CD8-positive, alpha-beta T cell (primary cell): ENCODE measurements at places on chromosomes 7 and 10.

DNA sequence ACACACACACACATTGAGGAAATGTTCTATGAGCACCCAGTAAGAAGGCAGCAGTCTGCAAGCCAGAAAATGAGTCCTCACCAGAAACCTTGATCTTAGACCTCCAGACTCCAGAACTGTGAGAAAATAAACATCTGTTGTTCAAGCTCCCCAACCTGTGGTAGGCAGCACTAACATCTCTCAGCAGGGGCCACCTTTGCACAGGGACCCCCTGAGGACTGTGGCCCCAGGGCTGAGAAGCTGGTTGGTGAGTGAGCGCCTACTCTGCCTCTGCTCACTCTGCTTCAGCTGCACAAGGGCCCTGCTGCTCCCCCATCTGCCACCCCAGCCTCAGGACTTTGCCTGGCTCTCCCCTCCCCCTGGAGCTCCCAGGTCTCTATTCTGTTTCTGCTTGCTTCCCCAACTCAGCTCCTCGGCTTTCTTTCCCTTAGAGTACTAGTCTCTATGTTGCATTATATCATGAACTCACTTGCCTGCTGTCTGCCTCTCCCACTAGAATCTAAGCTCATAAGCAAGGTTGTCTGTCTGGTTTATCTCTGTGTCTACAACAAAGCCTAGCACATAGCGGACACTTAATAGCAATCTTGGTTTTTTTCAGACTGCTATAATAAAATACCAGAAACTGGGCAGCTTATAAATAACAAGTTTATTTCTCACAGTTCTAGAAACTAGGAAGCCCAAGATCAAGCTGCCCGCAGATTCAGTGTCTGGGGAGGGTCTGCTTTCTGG lies 40.4 kb upstream of the PRLHR start:
- DNase-seq = no peak

DNA sequence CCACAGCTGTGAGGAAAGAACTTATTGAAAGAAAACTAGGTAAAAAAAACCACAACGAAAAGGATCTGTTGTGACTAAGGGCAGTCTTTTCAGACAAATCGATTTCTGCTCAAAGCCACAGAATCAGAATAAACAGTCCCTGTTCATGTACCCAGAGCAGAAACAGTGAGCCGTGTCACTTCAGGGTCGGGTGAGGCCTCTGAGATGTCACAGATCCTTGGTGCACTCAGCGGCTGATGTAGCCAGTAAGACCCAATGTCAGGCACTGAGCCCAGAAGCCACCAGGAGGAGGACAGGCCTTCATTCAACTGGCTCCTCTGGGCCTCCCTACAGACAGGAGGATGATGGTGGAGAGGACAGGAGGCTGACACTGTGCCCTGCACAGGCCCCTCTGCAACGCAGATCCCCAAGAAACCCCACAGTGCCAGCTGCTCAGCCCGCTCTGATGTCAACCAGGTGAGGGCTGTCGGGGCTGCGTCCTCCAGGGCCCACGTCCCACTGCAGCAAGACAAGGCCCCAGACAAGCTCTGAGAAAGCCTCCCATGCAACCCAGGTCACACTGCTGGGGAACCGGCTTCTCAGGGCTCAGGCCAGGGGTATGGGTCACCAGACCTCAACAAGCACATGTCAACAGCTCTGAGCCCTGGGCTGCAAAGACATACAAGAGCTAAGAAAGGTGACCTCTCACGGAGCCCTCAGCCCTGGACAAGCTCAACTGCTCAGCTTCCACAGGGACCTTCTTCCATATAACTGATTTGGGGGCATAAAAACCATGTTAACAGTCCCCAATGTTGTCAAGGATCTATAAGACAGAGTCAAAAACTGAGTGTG lies 190.6 kb downstream of the PARD3 start:
- DNase-seq = no peak

DNA sequence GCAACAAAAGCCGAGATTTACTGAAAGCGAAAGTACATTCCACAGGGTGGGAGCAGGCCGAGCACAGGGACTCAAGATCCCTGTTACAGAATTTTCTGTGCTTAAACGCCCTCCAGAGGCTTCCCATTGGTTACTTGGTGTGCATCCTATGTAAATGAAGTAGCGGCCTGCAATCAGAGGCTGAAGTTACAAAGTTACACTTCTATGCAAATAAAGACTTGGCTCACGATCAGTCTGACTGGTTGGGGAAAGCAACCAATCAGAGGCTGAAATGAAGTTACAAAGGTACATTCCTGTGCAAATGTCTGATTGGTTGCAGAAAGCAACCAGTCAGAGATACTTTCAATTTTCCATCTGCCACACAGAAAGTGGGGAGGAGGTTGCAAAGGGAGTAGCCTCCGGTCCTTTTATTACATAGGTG lies 4.1 kb downstream of the ACBD7 start:
- no peak for DNase-seq

- no peak for DNase-seq
Measured at GRCh38 chr7:158310924-158311666, 276.5 kb downstream of the PTPRN2 start.

DNA sequence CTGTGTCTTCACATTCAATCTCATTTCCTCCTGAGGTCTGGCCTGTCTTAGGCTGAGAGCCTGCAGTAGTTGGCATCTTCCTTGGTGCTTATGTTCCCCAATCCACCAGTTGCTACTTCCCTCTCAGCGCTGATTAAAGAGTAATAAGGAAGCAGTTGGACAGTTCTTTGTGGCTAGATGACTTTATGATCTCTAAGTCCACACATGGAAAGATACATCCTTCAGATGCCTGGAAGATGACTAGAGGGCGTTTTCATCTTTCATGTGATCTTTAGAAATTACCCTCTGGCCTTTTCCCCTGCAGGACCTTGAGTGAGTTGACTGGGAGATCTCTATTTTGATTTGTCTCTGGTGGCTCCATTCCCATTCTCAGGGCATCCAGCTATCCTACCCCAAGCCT lies 204.5 kb downstream of the GRM3 start:
- DNase-seq = no peak

DNA sequence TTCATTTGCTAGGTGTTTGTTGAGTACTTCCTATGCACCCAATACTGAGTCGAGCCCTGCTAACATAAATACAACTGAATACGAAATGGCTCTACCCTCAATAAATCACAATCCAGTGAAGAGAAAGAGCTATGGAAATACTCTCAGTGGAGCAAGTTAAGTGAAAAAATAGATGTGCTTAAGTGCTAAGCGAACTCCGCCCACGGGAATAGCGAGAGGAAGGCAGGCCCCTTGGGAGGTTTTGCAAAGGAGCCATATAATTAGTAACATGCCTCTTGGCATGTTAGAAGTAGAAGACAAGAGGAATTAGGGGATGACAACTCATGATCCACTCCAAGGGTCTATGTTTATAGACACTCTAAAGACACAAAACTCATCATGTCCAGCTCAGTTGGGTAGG lies 42.8 kb upstream of the TSPAN33 start:
- no peak for DNase-seq

DNA sequence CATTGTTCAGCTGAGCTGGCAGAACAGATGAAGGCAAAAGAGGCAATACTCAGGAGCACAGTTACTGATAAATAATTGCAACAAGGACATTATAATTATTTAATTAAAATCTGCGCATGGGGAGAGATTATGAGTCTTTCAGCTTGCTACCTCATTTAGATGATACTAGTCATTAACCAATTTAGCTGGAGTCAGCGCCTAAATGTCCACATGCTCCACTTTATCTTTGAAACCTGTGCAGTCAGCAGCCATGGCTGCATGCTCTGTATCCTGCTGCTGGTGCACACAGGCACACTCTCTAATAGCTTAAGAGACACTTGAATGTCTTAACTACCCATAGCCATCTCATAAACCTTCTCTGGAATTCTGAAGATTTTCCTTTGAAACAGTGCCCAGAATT lies 196.8 kb downstream of the PPP1R3A start:
- no peak for DNase-seq

GRCh38 chr7:134186027-134186426 lies 58.9 kb downstream of the LRGUK start:
- no peak for DNase-seq

DNA sequence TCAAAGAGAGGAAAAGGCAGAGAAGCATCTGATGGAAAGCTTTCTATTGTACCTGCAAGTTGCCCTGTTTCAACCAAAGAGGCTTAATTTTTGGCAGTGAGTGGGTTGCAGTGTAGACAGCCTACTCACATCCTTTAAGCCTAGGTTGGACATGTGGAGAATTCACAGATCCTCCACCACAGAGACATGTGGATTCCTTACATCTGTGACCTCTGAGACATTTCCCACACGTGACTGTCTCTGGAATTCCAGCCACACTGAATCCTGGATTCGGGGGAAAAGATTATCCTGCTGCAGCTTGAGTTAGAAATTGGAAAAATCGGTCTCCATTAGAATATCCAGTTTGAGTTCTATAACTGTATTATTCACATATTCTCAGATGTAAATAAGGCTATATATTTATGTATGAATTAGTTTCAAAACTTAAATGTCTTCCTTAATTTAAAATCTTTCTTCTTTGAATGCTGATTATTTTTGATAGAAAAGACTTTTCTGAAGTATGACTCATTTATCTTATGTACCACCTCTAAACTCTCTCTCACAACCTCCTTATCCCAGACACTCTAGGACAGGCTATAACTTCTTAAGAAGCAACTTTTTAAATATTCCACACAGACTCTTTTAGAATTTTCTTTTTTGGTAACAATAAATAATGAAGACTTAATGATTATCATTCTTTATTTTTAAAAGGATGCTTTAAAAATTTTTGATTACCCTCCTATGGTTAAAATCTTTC lies 123.3 kb downstream of the TWIST1 start:
- DNase-seq = no peak

DNA sequence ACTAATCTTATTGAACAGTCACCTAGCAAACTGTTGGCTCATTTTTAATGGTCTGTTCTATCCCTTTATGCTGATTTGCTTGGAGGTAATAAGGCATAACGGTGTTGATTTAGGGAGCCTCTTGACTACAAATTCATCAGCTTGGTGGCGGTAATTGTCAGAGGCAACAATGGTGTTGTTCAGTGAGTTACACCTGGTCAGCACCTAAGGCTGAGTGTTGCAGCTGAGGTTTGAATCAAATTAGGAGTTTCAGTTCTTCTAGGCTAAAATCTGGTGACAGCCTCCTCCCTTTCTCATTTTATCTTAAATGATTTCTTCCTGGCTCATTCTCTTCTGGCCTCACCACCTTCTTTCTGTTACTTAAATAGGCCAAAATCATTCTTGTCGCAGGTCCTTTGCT lies 42.3 kb upstream of the SP8 start:
- no peak for DNase-seq

- no peak for DNase-seq
Measured at GRCh38 chr7:136741941-136742340, 126.5 kb upstream of the CHRM2 start.

DNA sequence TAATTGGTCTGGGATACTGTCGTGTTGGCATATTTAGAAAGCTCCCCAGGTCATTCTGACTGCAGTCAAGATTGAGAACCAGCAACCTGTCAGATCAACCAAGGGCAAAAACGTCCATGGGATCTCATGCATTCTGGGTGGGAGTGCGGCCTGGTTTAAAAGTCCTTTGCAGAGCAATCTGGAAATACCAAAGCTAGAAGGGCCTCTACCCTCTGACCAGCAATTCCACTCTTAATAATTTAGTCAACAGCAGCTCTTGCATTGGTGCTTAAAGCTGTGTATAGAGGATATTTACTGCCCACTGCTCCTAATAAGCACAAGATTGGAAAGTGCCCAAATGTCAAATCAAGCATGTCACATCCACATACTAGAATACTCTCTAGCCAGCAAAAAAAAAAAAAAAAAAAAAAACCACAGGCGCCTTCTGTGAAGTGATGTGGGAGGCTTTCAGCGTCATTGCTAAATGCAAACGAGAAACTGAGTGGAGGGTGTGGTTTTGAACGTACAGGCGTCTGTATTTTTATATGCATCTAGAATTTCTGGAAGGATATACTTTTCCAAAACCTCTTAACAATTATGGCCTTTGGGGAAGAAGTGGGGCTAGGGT lies 44.8 kb upstream of the HSPA12A start:
- DNase-seq = no peak

DNA sequence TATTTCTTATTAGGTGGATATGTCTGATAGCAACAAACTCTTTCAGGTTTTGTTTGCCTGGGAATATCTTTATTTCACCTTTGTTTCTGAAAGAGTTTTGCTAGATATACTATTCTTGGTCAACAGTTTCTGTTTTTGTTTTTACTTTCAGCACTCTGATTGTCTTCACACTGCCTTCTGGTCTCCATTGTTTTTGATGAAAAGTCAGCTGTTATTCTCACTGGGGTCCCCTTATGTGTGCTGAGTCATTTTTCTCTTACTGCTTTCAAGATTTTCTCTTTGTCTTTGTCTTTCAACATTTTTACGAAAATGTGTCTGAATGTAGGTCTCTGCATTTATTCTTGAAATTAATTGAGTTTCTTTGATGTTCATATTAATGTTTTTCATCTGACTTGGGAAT lies 15.2 kb upstream of the RASSF4 start:
- no peak for DNase-seq

DNA sequence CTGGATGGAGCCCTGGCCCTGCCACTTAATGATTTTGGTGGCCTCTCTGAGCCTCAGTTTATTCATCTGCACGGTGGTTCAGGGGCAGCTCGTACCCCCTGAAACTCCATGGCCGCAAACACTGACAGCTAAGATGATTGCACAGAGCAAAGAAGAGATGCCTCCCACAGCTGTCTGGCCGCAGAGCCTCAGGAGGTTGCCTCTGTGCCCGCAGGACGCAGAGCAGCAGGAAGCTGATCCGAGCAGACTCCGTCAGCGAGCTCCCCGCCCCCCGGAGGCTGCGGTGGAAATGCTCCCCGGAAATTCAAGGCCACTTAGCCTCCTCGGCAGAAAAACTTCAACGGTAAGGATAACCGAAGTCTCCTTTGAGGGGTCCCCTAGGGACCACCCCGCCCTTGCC lies 30.2 kb upstream of the C10orf53 start:
- DNase-seq = no peak

DNA sequence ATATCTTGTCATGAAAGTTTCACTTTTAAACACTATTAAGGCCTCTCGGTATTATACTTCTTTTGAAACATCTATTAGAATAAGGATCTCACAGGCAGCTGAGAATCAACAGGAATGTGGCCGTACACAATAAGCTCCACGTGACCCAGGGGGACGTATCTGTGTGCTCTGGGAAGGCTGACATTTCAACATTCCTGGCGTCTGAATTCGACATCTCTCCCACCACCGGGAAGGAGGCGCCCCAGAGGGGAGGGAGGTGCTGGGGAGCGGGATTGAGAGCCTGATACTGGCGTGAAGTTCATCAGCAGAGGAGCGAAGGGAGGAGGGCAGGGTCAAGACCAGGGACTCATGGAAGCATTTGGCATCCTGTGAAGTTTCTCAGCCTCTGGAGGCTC lies 401.3 kb downstream of the DNAJB6 start:
- DNase-seq = no peak

DNA sequence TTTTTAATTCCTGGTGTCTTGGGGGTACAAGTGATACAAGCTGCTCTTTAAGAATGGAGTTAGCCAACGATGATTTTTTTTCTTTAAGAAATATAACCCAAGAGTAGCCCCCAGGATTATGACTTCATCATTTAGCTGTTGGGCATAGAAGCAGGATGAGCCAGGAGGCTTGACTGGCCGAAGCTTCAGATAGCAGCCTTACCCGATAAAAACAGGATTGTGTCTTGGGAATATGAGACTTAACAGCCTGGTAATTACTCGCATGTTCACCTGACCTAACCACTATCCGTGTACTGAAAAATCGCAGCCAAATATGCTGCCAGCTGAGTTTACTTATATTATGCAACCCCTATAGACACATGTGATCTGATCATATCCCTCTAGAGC lies 346.0 kb upstream of the BMPER start:
- DNase-seq = no peak
